Dermis microvascular lymphatic vessel endothelial cell (primary cell): ENCODE measurements at places on chromosomes 5 and 9.

- DNase-seq, result no peak
Observed at GRCh38 chr9:99038484-99038820, 66.5 kb upstream of the TGFBR1 start.

DNA sequence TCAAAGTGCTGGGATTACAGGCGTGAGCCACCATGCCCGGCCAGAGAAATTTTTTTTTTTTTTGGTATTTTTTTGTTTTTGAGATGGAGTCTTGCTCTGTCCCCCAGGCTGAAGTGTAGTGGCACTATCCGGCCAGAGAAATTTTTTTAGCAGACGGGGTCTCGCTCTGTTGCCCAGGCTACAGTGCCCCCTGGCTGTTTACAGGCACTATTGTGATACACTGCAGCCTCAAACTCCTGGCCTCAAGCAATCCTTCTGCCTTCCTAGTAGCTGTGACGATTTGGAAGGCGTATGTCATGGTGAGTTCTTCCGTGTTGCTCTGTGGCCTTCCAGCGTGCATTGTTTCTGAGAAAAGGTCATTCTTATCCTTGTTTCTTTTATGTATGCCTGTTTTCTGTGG lies 47.5 kb downstream of the CNOT6 start:
- no peak for DNase-seq

DNA sequence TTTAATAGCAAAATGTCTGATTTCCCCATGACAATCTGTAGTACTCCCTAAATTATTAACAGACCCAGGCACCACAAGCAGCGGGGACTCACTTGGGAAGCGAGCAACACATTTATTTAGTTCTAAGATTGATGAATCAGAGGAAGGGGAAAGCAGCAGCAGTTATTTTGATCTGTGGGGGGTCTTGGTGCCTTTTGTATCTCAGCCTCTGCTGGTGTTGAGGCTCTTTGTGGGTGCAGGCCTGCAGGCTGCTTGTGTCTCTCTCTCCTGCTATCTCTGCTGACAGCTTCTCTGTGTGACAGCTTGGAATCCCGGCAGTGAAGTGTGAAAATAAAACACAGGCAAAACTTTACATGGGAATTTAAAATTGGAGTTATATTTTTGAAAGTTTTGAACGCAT lies 878.2 kb upstream of the DMAC1 start:
- DNase-seq, result no peak

- DNase-seq, result peak; percentile 7
Observed at GRCh38 chr5:20972419-20972925, 984.5 kb upstream of the CDH18 start.

GRCh38 chr5:128774605-128775004 lies 190.7 kb upstream of the SLC27A6 start:
- DNase-seq, result no peak

DNA sequence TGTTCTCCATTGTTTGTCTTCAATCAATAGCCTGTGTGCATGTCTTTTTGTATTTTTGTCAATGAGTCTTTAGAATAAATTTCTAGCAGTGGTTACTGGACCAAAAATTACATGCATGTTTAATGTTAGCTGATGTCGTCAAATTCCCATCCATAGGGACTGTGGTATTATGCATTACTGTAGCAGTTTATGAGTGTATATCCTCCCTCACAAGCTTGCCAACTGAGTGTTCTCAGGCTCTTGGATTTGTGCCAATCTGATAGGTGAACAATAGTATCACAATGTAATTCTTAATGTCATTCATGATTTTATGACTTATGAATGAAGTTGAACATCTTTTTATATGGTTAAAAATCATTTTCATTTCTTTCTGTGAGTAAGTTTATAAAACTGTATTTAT lies 13.0 kb downstream of the SNX24 start:
- DNase-seq, result peak; percentile 92

- DNase-seq, result no peak
Observed at GRCh38 chr9:127458921-127459320, 7.6 kb downstream of the LRSAM1 start.

GRCh38 chr9:21543187-21543586 lies 61.1 kb upstream of the IFNE start:
- no peak for DNase-seq

DNA sequence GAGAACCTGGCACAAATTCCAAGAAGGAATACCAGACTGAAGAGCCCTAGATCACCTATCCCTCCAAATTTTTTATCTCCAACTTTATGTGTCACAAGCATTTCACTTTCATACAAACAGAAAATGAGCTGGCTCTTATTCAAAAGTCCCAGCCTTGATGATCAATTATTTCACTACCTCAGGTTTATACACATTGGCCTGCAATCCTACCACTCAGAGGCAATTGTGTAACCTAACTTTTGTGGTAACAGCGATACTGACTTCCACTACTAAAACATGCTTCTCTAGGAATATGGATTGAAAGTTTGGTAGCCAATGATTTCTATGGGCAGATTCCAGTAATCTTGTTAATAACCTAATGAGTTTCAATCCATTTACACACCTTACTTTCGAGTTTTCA lies 10.5 kb downstream of the RNF38 start:
- no peak for DNase-seq

GRCh38 chr9:33469891-33470290 lies 3.8 kb downstream of the NOL6 start:
- DNase-seq, result no peak

DNA sequence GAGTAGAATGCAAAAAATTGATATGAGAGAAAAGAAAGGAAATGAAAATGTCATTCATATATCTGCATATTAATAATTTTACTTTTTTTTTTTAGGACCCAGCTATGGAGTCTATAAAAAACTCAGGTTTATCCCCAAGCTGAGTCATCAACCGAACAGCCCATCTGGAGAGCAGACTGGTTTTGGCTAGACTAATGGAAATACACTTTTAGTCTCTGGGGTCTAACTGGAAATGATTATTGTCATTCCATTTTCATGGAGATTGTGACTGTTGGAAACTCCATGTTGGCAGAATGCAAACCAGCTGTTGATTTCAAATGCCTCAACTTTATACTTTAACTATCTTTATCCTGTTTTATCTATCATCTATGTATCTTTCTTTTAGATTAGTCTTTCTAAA lies 28.7 kb downstream of the ANXA1 start:
- DNase-seq, result no peak

- DNase-seq, result no peak
Observed at GRCh38 chr9:95801797-95802196, 73.7 kb upstream of the ERCC6L2 start.

GRCh38 chr5:37391591-37391990 lies 12.5 kb downstream of the WDR70 start:
- no peak for DNase-seq

- DNase-seq, result no peak
Observed at GRCh38 chr5:58926541-58926935, 343.7 kb downstream of the RAB3C start.

DNA sequence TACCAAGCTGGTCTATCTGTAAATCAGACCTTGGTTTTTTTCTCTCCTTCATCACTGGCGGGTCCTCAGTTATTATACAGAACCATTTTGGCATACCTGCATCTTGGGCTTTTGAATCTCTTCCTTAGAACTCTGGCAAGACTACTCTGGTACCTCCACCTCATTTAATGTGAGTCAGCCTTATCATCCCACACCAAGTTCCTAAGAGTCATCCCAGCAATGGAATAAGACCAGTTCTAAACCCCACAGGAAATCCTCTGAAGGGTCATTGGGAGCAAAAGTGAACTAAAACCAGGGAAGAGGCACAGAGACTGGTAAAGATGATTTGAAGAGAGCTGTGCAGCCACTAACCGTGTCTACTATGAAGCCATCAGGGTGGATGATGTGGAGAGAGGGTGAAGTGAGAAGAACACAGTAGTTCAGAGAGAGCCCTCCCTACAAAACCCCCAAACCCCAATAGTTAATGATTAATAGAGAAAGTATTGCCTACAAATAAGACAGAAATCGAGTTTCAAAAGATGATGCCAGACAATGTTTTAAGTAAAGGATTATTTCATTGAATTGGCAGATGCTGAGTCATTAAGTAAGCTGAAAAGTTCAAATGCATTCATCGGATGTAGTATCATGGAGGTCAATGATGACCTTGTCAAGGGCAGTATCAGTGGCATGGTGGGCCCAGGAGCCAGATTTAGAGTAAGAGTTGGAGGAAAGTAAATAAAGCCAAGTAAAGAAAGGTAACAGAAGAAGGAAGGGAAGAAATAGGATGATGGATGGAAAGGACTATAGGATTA lies 85.4 kb downstream of the PCSK1 start:
- no peak for DNase-seq

DNA sequence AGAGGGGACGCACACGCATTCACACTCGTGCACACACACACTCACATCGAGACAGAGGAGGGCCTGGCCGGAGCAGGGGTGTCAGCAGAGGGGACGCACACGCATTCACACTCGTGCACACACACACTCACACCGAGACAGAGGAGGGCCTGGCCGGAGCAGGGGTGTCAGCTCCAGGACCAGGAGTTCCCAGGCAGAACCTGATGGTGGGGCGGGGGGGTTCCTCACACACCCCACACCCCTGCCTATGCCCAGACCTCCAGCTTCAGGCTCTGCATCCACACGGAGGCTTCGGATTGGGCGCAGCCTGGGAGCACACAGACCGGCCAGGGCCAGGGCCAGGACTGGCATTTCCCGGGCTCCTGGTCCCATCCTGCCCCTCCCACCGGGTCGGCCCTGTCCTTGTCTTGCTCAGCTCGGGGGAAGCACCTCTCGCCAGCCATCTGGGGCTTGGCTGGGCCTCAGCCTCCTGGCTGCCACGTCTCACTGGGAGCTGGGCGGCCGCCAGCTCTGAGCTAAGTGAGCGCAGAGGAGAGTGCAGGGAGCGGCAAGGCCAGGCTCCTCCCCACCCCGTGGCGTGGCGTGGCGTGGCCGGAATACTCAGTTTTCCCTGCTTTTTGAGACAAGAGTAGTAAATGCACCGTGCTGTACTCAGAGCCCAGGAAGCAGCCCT lies 31.3 kb downstream of the ADAMTS2 start:
- DNase-seq, result no peak

DNA sequence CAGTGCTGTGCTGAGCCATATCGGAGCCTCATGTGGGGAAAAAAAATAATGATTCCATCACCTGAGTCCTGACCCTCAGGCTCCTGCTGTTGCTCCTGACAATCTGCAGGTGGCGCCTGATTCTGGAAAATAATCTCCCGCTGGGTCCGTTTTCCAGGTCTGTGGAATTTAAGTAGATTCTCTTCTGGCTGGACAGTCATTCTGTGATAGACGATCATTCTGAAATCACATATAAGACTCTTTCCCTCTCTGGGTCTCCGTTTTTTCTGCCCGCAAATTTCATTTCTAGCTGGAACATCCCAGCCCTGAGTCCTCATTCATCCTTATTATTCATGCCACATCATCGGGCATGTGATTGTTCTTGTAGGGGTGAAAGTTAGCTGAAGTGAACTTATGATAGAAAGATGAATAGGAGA lies 22.1 kb upstream of the STXBP1 start:
- peak; percentile 70 for DNase-seq

DNA sequence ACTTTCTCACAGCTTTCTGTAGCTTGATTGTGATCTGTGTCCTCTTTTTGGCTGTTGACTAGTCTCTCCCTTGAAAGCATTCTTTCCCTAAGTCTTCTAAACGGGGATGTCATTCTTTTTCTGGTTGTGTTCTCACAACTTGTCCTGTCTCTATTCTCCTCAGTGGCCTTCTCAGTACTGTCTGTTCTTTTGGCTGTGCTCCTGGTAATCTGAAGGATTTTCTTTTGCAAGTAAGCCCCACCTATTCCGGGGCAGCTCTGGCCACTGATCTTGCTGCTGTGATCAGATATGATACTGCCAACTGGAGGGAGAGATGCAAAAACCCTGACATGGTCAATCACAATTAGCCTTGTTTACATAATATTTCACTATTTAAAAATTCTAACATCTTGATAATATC lies 172.2 kb downstream of the CDC42SE2 start:
- DNase-seq, result no peak

GRCh38 chr9:4572184-4572826 lies 82.0 kb downstream of the SLC1A1 start:
- no peak for DNase-seq

GRCh38 chr5:148768806-148769415 lies 57.5 kb upstream of the ADRB2 start:
- no peak for DNase-seq

- no peak for DNase-seq
Observed at GRCh38 chr5:76715486-76715735, 515 bp upstream of the F2R start.

- DNase-seq, result no peak
Observed at GRCh38 chr9:113219186-113219936, 1.7 kb downstream of the FKBP15 start.

DNA sequence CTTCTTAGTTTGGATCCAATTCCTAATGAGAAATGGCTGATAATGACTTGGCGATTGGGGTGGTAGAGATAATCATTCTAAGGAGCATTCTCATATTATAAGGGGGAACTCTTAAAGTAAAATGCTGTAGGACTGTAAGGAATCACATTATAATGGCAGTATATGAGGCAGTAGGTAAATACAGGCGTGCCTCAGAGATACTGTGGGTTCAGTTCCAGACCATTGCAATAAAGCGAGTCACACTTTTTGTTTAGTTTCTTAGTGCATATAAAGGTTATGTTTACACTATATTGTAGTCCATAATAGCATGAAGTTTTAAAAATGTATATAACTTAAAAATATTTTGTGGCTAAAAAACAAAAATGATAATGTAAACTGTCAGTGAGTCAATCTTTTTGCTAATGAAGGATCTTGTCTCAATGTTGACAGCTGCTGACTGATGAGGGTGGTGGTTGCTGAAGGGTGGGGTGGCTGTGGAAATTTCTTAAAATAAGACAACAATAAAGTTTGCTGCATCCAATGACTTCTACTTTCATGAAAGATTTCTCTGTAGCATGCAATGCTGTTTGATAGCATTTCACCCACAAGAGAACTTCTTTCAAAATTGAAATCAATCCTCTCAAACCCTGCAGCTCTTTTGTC lies 15.8 kb downstream of the NMUR2 start:
- DNase-seq, result no peak

DNA sequence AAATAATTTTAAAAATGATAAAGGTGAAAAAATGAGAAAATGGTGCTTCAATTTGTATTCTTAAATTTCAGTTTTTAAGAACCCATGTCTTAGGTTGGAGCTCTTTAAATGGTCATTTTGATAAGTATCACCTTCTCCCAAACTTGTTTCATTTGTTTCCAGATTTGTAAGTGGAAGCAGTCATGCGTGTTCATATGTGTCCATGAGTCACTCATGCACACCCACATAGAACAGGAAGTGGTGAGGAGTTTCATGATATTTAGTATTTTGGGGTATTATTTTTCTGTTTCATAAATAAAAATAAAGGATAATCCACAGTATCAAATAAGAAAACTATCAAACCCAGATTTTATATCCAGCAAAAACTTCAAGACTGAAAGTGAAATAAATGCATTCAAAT lies 570.4 kb upstream of the ST8SIA4 start:
- no peak for DNase-seq

- no peak for DNase-seq
Observed at GRCh38 chr5:159198063-159199036, 11.0 kb downstream of the RNF145 start.

- no peak for DNase-seq
Observed at GRCh38 chr9:117278020-117278419, 136.8 kb downstream of the ASTN2 start.

GRCh38 chr5:72402959-72403628 lies 82.9 kb downstream of the PTCD2 start:
- peak; percentile 97 for DNase-seq

- DNase-seq, result peak; percentile 99
Observed at GRCh38 chr9:132372177-132373095, 17.6 kb upstream of the SETX start.
